ENCODE measurements at places on chromosomes 5 and 9.

DNA sequence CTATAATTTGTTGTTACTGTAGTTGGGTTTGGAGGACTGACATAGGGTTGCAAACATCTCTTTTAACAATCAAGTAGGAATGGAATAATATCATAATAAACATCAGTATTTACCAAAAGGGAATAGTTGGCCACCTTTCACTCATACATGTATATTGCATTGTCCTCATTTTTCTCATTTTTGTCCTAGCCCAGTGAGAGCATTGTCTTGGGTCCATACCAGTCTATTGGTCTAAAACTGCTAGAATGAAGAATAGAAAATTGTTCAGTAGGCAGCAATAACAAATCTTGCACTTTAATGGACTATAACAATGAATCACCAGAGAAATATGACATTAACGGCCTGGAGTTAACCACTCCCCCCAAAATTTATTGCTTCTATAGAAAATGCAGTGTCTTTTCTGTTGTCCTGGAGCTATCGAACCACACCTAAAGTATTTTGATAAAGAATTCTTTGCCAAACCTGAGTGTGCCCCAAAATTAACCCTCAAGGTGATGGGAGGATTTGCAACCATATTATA, 80.9 kb upstream of the IL33 start:
- DNase-seq = no peak

- DNase-seq = no peak
Measured at GRCh38 chr5:5795074-5795771, 372.7 kb downstream of the ICE1 start.

DNA sequence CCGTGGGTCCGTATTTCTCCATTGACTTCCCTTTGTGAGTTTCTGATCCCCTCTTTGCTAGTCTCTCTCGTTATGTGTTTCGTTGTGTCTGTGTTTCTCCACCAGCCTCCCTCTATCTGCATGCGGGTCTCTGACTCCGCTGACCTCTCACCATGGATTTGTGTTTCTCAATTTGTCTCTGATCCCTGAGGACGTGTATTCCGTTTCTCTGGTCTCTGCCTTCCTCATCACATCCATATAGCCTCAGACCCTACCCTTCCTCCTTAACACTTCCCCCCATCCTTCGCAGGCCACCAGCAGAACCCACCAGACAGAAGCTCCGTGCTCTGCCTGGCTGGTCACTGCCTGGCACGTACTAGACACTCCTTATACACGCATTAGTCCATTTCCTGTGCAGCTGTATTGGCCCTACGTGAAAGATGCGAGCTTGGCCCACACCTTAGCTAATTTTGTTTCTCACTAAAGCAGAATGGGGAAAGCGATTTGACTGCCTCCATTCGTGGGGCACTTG, 631 bp downstream of the B4GALT7 start:
- DNase-seq = no peak

GRCh38 chr5:10788358-10788757, 27.3 kb upstream of the DAP start:
- no peak for DNase-seq

DNA sequence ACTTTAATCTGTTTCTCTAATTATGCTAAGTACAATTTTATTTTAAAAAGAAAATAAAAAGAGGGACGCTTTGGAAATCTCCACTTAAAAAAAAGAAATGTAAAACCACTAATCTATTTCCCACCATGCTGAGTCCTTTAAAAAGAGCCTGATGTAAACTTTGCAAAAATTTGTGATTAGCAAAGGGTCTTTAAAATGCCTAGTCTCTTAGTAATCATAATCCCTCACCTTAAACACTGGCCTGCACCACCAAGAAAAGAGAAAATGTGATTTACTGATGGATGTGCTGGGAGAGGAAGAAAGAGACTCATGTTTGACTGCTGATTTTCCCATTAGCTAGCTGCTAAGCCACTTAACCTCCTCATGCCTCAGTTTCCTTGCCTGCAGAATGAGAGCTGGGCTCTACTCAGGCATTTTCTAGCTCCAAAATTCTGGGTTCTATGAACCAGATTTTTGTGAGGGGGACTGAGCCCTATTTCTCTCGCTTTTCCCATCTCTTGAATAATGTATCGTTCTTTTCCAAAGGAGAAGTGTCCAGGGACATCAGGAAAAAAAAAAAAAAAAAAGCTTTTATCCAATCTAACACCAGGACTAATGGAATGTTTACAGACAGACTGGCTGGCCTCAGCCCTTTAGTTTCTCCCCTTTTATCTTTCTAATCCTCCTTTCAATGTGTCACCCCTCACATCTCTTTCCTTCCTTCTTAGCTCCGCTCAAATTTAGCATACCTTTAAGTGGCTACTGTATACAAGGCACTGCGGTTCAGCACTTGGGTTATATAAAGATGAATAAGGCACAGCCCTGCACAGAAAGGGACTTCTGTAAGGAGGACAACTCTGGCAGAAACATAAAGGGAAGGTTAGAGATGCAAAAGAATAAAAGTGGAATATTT, 312.4 kb downstream of the ARL15 start:
- no peak for DNase-seq

GRCh38 chr9:136541709-136542108, 4.1 kb downstream of the NOTCH1 start:
- no peak for DNase-seq

- DNase-seq = no peak
Measured at GRCh38 chr9:127216888-127217217, 47.7 kb upstream of the GARNL3 start.

- no peak for DNase-seq
Measured at GRCh38 chr9:89542401-89543021, 44.6 kb upstream of the SEMA4D start.

DNA sequence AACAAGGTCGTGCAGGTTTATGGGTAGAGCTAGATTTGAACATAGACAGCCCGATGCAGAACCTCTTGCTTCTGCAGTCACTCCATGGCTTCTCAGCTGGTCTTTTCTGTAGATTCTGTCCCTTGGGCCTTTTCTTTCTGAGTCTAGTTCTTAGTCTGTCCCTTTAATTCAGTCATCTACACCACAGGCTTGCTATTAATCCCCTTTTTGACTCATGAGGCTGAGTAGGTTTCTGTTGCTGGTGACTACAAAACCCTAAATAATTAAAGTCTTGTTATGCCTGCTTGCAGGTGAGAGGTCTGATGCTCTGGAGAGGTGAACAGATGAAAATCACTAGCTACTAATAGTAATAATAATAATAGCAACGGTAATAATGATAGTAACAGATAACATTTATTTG, 19.3 kb upstream of the STRBP start:
- DNase-seq = no peak

GRCh38 chr5:152472083-152472482, 67.0 kb upstream of the NMUR2 start:
- no peak for DNase-seq

DNA sequence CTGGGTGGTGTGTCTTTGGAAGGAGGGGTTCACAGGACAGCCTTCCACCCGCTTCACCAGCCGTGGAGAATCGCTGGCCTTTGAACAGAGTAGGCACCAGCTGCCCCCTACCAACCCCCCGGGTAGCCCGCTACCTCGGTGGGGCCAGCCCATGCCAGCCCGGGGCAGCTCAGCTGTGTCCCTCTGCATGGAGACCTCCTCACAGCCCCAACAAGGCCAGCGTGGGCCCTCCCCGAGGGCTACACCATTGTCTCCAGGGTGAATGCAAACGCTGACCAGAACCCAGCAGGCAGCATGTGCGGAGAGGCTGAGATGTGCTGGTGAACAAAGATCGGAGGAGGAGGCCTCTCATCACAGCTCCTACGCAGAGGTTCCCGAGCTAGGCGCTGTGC, 51.9 kb downstream of the LMX1B start:
- DNase-seq = no peak

- no peak for DNase-seq
Measured at GRCh38 chr5:124737651-124738050, 8.8 kb downstream of the ZNF608 start.

- no peak for DNase-seq
Measured at GRCh38 chr9:524008-524407, 309.3 kb downstream of the DOCK8 start.

DNA sequence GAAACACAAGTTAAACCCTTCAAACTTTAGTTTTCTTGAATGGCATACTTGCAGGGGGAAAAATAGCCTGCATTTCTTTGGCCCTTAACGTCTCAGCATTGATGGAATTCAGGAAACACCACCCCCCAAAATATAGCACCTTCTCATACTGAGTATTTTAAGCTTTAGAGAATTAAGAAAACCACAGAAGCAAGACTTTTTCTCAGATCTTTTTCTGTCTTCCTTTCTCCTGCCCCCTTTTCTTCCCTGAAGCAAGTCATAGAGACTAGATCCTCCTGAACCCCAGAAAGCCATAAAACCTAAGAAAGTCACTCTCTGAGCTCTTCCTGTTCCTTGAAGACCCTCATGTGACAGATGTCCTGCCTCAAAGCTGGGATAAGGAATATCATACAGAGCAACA, 1069.9 kb downstream of the EFNA5 start:
- DNase-seq = no peak

All from stimulated activated CD8-positive, alpha-beta memory T cell treated with anti-CD3 and anti-CD28 coated beads, Interleukin-12 subunit alpha, Interleukin-12 subunit beta, amount 100 ng/mL, for 4 hours (primary cell).